IPS-NIHi11 (cell line): ENCODE measurements at places on chromosomes 11 and 22.
A peak's percentile ranks its signal among the peaks of the same experiment; 100 is the strongest.

- DNase-seq, result no peak
Measured at GRCh38 chr11:74575999-74576398, 16.4 kb upstream of the POLD3 start.

- DNase-seq, result no peak
Measured at GRCh38 chr11:42012271-42012670, 552.8 kb upstream of the LRRC4C start.

DNA sequence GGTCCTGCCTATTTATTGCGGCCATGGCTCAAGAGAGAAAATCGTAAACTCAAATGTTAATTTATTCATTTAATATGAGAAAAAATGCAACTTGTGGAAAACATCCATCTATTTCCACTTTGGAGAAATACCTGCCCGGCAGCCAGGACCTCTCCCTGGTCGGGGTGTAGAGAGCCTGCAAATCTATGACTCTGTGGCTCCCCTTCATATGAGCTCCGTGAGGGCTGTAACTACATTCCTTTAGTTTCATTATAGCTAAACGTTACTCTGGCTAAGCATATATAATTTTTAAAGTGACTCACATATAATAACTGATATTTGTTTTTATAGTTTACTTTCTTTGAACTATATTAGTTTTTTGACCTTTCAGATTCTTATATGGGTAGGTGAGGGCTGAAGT, 857.8 kb upstream of the FAT3 start:
- DNase-seq, result no peak

DNA sequence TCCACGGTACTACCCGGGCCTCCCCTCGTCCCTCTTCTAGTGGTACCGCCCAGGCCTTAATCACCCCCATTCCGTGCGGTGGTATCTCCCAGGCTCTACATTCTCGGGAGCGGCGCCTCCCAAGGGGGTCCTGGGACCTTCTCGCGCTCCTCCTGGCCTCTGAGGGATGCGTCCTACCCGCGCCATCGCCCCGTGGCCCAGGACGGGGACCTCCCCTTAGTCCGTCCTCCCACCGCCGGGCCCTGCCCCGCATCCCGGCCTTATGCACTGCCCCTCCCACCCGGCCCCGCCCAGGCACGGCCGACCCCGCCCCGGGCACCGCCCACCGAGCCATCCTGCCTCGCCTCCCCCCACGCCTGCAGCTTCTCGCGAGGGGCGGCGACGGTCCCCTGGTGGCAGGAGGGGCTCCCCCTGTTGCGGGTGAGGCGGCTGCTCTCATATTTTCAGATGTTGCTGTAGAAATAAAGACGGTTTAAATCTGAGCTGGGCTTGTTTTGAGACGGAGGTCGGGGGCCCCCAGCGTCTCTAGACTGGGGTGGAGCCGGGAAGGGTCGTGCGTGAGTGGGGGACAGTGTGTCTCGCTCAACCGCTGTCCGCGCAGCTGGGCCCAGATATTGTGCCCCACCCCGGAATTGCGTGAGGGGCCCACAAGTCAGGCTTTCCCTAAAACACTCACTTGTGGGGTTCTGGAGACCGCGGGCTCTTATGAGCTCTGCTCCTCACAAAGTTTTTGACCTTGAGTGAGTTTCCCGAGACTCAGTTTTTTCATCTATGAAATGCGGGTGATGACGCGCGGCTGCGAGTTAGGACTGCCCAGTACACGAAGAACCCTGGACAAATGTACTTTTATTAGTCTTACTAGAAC, 828 bp upstream of the RAB1B start:
- peak; percentile 90 for DNase-seq

DNA sequence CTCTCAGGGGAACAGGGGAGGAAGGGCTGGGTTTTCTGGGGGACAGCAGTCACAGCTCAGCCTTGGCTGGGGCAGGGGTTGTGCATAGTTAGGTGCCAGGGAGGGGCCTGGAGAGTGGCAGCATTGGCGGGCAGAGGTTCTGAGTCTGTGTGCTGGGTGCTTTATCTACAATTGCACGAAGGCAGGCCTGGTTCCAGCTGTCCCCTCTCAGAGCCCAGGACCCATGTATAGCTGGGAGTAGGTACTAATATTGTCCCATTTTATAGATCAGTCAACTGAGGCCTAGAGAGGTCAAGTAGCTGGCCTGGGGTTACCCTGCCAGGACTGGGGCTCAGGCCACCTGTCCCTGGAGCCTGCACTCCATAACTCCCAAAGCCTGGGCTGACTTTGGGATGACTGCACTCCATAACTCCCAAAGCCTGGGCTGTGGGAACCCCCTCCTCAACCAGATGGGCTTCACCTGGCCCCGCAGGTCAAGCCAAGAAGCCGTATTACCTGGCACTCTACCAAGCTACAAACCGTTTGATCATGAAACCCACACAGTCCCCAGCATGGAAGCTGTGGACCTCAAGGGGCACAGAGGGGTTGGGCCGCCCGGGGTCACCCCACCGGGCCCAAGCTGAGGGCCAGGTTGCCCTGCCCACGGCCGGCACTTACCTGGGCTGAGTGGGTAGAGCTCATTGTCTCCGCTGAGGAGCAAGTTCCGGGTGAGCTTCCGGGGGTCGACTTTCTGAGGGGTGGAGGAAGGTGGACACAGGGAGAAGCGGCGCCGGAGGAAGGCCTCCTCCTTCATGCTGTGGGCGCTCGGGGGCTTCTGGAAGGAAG, 36.5 kb downstream of the OSBPL5 start:
- no peak for DNase-seq

DNA sequence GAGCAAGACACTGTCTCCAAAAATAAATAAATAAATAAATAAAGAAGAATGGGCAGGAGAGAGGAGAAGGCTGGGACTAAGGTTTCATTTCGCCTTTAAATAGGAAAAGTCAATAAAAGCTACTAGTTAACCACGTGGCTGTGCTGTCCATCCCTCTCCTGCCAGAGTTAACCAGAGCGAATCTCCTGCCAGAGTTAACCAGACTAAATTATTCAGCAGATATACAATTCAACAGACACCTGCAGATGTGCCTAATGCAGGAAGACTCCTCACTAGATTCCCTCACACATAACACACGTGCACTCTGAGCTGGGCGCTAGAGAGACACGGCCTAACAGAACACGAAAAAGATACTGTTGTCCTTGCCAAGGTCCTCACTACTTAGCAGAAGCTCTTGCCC, 156.1 kb downstream of the IGLL1 start:
- DNase-seq, result no peak

- DNase-seq, result peak; percentile 83
Measured at GRCh38 chr11:42407341-42407740, 904.5 kb upstream of the API5 start.

DNA sequence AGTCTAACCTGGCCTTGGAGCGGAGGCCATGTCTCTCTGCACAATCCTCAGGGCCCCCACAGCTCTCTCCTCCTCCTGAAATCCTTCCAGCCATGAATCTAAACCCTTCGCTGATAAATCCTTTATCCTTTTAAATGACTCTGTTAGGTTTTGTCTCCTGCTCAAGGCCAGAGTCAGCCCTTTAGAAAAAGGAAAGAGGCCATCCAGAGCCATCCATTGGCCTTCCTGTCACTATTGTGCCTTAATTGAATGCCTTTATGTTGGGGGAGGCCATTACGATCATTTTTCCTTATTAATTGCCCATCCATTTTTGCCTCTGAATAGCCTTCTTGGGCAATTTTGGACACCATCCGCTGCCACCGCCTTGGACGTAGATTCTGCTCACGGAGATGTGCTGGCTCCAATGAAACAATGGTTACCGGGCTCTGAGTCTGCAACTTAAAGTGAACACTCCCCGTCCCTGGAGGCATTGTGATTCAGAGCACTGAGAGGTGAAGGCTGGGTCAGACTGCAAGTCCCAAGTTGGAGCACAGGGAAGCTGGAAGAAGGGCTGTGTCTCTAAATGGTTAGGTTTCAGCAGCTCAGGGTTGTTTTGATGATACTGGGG, 213.0 kb upstream of the E2F8 start:
- DNase-seq, result peak; percentile 29

DNA sequence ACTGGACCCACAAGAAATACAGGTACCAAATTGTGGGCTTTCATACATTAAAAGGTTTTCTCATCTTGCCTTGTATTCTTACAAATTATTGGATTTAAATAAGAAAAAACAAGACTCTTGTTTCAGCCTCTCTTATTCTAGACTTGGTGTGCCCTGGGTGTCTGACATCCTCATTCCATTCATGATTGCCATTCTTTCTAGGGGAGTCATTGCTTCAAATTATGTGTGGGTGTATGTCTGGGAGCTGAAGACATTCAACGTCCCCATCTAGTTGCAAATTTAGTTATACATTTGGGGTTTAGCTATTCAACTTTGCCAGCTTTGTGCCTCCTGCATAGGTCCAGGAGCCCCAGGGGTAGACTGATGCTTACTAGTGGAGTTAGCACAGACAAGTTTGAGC, 18.1 kb downstream of the MAML2 start:
- DNase-seq, result peak; percentile 35

DNA sequence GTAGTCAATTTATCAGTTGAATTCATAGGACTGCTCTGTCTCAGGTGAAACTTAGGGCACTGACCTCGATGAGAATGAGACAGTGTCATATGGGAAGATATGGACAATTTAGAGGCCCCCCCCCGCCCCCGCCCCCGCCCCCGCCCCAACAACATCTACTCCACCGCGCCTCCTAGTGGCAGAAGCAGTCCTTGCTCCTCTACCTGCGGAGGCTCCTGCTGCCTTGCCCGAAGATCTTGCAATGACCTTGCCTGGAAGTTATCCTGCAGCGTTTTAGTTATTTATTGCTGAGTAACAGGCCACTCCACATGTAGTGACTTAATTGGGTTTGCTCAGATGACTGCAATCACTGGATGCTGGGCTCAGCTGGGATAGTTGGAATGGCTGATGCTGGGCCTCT, 15.2 kb downstream of the SERPINH1 start:
- peak; percentile 76 for DNase-seq

- DNase-seq, result peak; percentile 54
Measured at GRCh38 chr22:47213571-47214230, 451.3 kb downstream of the TBC1D22A start.

GRCh38 chr22:19567157-19568009, 43.2 kb upstream of the CLDN5 start:
- no peak for DNase-seq

DNA sequence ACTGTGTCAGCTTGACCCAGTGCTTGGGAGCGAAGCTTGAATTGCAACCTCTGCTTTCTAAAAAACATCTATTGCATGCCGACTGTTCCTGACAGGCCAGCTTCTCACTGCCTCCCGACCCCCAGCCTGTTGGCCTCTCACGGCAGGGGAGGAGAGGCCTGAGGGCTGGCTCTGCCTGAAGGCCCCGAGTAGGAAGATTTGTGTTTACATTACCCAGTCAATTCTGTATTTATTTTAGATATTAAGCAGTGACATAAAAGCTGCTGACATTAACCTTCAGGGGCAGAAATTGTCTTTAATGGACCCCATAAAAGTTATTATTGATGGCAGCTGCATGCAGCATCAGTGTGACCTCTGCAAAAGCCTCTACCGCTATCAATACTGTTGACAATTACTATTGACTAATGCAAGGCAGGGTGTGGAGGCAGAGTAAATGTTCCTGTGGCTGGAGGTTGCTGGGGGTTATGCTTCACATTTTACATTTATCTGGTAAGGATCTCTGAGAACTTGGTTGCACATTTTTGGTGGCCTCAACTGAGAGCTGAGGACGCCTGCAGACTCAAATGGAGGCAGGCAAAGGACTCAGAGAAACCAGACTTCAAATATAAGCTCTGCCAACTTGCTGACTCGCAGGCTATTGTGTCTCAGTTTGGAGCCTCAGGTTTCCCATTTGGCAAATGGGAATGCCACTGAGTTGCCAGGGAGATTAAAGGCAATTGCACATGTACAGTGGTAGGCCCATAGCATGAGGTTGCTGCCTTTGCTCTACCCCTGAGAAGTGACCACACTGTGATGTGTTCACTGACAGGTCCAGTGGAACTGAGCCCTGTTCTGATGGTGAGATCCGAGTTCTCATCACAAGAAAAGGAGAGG, 380.5 kb downstream of the TENM4 start:
- no peak for DNase-seq

DNA sequence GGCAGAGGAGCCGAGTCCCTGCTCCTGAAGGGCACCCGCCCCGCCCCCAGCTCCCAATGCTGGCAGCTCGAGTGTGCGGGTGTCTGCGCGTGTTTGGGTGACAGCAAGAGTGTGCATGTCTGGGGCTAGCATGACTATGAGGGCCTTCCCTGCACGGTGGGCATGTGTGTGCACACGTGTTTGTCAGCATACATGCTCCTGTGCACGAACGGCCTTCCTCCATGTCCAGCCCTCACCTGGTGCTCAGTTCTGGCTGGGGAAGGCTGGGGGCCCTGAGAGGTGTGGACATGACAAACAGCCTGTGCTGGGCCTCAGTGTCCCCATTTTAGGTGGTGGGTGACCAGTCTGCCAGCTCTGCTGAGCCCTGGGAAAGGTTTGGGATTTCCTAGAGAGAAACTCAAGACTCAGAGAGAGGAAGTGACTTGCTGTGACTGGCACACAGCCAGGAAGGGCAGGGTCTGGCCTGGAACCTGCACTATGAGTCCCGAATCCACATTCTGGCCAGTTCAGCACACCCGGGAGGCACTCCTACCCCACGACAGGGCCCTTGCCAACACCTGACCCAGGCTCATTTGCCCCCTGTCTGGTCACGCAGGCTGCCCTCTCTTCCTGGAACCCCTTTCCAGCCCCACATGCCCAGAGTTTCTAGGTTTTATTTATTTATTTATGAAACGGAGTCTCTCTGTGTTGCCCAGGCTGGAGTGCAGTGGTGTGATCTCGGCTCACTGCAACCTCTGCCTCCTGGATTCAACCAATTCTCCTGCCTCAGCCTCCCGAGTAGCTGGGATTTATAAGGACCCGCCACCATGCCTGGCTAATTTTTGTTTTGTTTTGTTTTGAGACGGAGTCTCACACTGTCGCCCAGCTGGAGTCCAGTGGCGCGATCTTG, 3.3 kb upstream of the SHISA8 start:
- no peak for DNase-seq

- no peak for DNase-seq
Measured at GRCh38 chr11:6611092-6611962, 689 bp downstream of the TAF10 start.

- peak; percentile 49 for DNase-seq
Measured at GRCh38 chr11:126716456-126717083, 284.0 kb downstream of the KIRREL3 start.

DNA sequence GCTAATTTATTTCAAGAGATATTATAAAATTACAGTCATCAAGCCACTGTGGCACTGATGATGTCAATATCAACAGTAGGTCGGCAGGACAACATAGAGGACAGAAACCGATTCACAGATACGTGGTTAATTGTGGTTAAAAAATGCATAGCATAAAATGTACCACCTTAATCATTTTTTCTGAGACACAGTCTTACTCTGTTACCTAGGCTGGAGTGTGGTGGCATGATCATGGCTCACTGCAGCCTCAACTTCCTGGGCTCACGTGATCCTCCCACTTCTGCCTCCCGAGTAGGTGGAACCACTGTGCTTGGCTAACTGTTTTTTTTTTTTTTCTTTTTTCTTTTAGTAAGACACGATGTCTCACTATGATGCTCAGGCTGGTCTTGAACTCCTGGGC, 21.0 kb upstream of the TOLLIP start:
- no peak for DNase-seq
